ENCODE measurements at places on chromosomes 7 and 10. TPM values are rescaled to one million over a fixed set of nuclear protein-coding genes. Genes with fewer than 3 reads are reported as not detected.

The RNF148 gene
- total RNA-seq, result not detected

GRCh38 chr10:32959006-32959920 is 1.2 kb upstream of the ITGB1 start:
- DNase-seq, result no peak

- DNase-seq, result no peak
Measured at GRCh38 chr7:93228302-93228701, 2.0 kb upstream of the HEPACAM2 start.

DNA sequence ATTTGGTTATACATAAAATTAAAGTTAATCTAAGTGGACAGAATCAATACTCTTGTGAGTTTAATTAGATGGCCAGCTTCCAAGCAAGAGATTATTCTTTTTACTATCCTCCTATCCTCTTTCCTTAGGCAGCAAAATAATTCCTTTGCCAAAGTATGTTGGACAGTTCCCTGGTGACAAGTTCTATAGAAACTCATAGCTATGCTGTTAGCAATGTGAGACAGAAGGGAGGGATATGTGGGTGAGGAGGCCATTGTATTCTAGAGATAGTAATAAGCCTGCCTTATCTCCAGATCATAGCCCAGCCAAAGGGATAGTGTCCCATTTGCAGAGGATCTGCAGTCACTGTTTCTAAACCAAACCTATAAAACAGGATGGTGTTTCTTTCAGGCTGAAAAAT is 181.6 kb upstream of the HDAC9 start:
- DNase-seq, result no peak

The FRAT1 gene
- total RNA-seq, result 4.7 TPM

The ZNF425 gene
- total RNA-seq, result 1.8 TPM

DNA sequence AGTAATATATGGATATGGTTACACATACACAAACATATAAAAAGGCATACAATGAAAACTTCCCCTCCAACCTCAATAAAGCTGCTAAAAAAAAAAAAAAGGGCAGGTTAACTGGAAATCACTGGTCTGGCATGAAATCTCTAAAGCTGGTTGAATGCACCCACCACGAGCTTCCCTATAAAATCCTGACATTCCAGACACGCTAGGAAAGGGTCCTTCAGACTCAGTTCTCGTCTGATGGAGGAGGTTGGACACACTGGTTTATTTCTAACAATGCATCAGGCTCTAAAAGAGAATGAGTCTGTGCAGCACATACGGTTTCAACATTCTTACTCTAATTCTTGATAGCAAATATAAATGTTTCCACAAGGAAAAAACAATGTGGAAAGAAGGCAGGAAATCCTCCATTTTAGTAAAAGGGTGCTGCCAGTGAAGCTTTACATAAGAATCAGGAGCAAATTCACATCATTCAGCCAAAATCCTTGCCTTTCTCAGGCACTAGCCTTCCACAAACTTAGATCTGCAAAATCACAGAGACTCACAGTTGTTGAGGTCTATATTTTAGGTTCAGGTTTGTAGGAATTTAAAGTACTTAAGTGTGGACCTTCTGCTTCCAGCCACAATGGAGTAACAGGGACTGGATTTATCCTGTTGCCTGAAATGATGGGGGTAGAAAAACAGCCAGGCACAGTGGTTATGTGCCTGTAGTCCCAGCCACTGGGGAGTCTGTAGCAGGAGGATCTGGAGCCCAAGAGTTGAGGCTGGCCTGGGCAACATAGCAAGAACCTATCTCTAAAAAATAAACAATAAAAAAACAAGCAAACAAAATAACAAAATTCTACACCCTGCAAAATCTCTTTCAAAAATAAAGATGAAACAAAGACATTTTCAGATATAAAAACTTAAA is 73.5 kb downstream of the CYTH3 start:
- DNase-seq, result no peak

The RHOBTB1 gene
- total RNA-seq, result 0.07 TPM

The HOXA11 gene
- not detected for total RNA-seq

DNA sequence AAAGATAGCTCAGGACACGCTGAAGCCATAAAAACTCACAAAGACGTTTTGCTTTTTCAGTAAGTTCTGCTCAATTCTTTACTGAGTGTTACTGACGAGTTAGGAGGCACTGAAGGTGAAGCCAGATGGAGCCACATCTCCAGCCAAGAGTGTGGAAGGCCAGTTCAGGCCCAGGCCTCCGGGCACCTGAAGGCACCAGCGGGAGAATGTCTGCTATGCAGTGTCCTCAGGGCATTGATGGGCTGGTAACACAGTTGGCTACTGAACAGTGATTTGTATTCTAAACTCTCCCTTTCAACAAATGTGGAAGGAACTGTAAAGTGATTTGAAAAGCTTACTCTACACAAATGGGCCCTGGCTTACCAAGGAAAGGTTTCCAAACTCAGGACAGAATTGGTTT is 64.8 kb upstream of the SVIL start:
- DNase-seq, result no peak

The STOX1 gene
- 0.29 TPM for total RNA-seq

- no peak for DNase-seq
Measured at GRCh38 chr7:52017802-52018679, 701.4 kb upstream of the COBL start.

The EVX1 gene
- total RNA-seq, result not detected

- no peak for DNase-seq
Measured at GRCh38 chr7:120981888-120982615, 6.5 kb upstream of the CPED1 start.

The MTURN gene
- total RNA-seq, result 6.2 TPM

DNA sequence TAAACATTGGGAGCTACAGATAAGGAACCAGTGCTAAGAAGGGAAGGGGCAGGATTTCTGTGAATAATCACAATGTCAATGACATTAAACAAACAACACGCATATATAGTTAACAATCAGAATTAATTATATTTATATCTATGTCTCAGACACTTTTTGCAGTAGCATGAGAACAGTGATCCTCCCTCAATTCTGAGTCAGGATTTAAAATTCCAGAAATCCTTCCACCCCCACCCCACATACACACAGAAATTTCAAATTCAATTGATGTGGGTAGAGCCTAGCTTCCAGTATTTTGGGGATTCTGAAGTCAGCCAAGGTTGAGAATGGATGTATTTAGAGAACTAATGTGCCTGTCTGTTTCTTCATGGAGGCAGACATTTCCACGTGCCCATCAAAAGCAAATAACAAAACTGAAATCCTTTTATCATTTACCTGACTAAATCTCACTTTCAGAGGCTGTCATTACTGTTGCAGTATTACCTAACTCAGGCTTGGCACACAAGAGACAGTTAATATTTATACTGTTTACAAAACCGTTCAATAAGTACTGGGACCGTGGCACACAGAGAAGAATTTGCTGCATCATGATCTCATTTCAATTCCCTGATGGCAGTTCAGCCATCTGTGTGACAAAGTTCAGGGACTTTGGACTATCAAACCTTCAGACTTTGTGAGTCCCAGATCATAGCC is 116.6 kb upstream of the PALS2 start:
- DNase-seq, result no peak

The PPA1 gene
- total RNA-seq, result 368 TPM

GRCh38 chr7:77467408-77467807 is 51.3 kb upstream of the GSAP start:
- no peak for DNase-seq

DNA sequence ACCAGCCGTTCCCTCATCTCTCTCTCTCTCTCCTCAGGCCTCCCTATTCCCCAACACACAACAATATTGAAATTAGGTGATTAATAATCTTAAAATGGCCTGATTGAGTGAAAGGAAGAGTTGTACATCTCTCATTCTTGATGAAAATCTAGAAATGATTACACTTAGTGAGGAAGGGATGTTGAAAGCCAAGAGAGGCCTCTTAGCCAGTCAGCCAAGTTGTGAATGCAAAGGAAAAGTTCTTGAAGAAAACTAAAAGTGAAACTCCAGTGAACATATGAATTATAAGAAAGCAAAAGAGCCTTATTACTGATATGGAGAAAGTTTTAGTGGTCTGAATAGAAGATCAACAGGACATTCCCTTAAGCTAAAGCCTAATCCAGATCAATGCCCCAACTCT is 695.1 kb downstream of the GRID1 start:
- no peak for DNase-seq

The ACTL6B gene
- total RNA-seq, result not detected

DNA sequence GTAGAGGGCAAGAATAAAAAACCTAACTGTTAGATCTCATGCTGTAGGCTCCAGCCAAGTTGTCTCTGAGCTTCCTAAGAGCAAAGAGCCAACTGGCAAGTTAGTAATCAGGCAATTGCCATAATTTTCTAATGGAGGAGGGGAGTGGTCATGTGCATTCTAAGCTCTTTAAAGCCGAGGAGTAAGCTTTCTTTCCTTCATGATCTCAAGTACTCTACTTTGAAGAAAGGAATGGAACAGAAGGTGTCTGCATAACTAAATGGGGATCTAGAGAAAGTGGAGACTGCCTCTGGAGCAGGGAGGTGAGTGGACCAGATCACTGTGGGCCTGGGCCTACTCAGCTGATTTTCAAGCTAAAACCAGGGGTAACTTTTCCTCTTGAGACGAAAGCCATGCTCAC is 37.7 kb upstream of the TOMM7 start:
- DNase-seq, result no peak

The HTR5A gene
- not detected for total RNA-seq

GRCh38 chr10:122939856-122940543 is 14.0 kb downstream of the C10orf88 start:
- no peak for DNase-seq

The LMBR1 gene
- 49.2 TPM for total RNA-seq

The NPS gene
- total RNA-seq, result not detected

GRCh38 chr7:151503902-151504714 is 15.6 kb downstream of the RHEB start:
- no peak for DNase-seq

DNA sequence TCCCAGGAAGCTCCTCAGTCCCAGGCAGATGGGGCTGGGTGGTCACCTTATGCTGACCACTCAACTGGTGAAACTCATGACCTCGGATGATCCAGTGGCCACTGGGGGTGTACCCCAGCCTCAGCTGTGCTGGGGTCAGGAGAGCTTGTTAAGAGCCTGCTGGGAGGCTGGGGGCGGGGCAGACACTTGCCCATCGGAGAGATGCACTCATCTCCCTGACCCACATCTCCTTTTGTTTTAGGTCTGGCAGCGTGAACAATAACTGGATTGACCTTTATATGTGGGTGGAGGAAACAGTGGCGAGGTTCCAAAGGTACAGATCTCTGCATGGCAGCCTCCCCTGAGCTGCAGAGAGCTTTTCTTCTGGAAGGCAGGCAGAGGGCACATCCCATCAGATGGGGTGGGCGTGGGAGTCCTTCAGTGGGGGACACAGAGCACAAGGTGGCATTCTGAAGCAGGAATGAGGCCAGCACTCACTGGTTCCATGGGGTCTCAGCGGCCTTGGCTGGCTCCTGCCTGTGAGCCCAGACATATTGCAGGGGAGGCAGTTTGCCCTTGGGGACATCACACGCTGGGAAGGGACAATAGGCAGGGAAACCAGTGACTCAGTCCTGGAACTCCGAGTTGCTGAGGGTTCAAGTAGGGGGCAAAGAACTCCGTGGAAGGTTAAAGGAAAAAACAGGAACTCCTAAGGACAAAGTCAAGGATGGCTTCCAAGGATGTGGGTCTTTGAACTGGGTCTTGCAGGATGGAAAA is 5.2 kb downstream of the ANTXRL start:
- DNase-seq, result peak; percentile 30

DNA sequence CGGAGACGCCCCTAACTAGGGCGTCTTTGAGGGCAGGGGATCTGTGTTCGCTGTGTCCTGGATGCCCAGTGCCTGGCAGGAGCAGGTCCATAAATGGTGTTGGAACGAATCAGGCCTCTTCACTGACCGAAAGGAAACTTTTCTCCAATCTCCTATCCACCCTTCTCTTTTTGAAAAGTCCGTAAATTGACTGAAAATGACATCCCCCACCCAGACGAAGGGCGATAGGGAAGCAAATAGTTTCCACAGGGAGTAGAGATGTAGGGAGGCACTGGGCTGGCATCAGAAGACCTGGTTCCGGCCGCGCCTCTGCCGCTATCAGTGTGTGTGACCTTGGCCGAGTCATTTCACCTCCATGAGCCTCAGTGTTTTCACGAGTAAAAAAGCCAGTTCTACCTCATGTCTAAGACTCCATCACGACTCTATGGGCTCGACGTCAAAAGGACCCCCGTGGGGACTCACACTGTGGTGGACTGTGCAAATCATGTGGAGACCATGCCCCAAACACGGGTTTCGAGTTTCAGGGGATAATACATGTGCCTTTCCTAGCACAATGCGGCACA is 497 bp upstream of the RAB11FIP2 start:
- DNase-seq, result no peak

- DNase-seq, result no peak
Measured at GRCh38 chr10:48996329-48996728, 56.7 kb upstream of the LRRC18 start.

GRCh38 chr7:142614116-142614515 is 135.2 kb upstream of the PRSS1 start:
- no peak for DNase-seq

DNA sequence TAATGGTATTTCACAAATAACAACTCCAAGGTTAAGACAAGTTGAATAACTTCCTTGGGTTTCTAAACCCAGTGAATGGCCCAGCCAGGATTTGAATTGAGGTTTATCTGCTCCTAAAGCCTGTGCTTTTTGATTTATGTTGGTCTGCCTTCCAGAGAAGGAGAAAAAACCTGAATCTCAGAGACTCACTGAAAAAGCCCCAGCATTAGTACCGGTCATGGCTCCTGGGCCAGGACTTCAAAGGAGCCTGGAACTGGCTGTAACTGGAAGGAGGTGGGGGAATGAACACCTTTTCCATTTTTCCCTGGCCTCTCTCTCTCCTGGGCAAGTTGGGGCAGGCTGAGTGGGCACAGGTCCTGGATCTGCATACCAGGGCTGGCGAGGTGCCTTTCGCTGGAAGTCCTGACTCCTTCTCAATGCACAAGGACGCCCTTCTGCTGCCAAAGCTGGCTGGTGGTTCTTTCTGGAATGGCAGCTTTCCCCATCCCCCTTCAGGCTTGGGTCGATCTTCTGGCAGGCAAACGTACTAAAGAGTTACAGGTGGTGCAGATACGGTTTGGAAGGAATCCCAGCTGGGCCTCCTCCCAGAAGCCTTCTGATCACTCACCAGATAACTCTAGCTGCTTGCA is 268.2 kb downstream of the PTEN start:
- no peak for DNase-seq

DNA sequence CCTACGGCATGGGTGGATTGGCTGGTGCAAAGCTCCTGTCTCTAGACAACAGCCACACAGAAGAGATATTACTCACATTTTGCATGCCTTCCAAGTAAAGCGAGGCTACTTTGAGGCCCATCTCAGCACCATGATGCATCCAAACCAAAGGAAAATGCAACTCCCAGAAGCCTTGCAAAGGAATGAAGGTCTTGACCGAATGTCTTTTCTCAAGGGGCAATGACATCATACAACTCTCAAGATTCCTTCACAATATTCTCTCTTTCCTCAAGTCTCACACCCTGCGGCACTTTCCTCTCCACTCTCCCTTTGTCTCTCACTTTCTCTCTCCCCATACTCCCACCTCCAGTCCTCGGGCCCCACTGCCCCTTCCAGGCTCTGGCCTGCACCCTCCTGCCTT is 44.8 kb upstream of the CPXM2 start:
- no peak for DNase-seq

The OPALIN gene
- not detected for total RNA-seq
